Spinal cord (tissue), 10 donors: ENCODE measurements at places on chromosomes 12 and 14. TPM values are rescaled to one million over a fixed set of nuclear protein-coding genes. Genes with fewer than 3 reads are reported as not detected.

- DNase-seq, result no peak
Observed at GRCh38 chr12:106586803-106587684, 4.2 kb downstream of the RFX4 start.

GRCh38 chr14:48973151-48973550, 613.0 kb downstream of the RPS29 start:
- no peak for DNase-seq

- no peak for DNase-seq
Observed at GRCh38 chr14:75610834-75611233, 32.4 kb downstream of the FLVCR2 start.

- peak; percentile 91 for DNase-seq
Observed at GRCh38 chr12:120265473-120266179, at the start of gene PXN. TSS of gene PXN (minus strand) at chr12:120265730. CDS start at chr12:120265629, 101 bp downstream.

DNA sequence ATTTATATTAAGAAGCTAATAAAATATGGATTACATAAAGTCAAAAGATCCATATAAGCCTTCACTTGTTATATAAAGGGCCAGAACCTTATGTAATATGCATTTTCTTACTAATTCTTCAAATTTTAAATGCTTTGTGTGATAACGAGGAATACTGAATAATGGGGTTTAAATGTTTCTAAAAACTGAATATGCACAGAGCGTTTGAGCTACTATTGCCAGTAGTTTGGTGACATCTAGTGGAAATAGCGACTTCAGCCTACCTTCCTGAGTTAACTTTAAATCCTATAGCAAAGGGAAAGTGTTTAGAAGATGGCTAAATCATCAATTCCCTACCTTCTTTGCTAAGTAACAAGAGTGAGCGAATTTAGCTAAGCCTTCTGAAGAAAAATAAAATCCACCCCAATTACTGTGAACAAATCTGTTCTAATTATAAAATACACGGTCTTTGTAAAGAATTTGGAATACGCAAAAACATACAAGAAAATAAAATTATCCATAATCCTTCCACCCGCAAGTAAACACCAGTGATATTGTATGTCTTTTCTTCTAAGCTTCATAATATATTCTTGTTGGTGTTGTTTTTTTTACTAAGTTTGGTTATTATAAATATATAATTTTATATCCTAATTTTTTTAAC, 115.5 kb upstream of the G2E3 start:
- peak; percentile 96 for DNase-seq

DNA sequence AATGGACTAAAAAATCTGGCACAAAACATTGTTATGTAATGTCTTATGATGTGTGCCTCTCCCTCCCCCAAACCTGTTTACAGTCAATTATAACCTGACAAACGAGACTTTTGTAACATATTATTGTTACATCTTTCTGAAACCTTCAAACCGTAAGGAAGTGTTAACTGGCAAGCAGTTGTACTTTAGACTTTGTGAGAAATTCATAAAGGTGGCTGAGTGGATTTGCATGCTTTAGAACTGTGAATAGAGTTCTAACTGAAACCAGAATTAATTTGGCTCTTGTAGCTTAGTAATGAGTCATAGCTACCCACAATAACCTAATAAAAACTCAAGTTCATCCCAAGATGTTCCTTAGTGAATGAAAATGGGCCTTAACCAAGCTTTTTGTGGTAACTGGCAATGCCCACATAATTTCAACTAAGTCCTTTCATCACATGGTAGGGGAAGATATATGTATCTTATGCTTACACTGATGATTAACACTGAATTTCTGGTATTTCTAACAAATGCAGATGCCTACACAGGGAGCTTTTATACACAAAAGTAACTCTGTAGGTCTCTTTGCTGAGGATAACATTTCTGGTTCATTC, 29.7 kb downstream of the RAD9B start:
- DNase-seq, result no peak

The TAS2R14 gene
- polyA plus RNA-seq, result 4.6 TPM

The PRB2 gene
- not detected for polyA plus RNA-seq
